ENCODE measurements at places on chromosomes 6 and 20. TPM values are rescaled to one million over a fixed set of nuclear protein-coding genes. Genes with fewer than 3 reads are reported as not detected.

Gene PNPLA1
- total RNA-seq: not detected

DNA sequence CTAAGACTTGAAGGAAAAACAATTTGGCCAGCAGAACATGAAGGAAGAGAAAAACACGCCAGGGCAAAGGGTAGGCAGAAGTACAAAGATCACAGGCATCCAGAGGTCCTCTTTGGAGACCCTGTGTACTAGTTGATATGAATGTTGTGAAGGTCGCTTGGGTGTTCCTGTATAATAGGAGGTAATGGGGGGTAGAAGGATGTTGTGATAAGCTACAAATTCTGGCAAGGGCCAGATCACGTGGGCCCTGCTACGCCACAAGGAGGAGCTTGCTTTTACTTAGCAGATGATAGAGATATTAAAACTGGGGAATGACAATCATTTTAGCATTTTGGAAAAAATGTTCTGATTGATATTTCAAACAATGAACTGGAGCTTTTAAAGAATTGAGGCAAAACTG, 878 bp upstream of the HLA-DMA start:
- no peak for DNase-seq

DNA sequence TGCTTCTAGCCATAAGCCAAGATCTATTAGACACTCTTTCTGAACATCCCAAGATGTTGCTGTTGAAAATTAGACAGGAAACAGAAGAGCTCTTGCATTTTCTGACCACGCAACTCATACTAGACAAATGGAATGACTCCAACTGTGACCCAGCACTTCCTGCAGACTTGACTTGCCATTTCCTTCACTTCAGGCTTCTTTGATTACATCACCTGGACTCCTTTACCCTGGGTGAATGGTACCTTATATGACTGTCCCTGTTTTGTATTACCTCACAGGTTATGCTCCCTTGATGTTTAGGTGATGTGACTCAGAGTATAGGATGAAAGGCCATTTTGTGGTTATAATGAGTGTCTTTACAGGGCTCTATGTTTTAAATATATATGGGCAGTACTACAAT, 236.1 kb downstream of the BMP2 start:
- DNase-seq: no peak

DNA sequence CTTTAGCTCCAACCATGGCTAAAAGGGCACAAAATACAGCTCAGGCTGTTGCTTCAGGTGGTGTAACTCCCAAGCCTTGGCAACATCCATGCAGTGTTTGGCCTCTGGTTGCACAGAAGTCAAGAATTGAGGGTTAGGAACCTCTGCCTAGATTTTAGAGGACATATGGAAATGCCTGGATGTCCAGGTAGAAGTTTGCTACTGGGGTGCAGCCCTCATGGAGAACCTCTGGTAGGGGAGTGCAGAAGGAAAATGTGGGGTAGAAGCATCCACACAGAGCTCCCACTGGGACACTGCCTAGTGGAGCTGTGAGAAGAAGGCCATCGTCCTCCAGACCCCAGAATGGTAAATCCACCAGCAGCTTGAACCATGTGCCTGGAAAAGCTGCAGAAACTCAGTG, 1453.8 kb upstream of the EYS start:
- DNase-seq: no peak

- no peak for DNase-seq
Measured at GRCh38 chr20:59937150-59937549, 3.0 kb downstream of the PPP1R3D start.

DNA sequence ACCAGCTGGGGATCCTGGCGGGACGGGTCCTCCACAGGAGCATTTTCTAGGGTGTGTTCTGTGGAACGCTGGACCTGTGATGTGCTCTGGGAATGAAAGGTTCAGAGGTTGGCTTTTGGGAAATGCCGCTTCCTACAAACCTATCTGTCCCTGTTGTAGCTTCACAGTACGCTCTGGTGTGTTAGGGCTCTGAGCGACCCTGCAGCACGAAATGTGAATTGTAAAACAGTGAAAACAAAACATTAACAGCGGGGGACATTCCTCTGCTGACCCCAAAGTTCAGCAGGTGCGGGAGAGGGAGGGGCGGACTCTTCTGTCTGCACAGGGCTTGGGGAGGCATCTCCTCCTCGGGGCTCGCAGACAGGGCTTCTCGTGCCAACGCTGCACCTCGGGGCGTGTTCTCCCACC, 155.9 kb downstream of the NRN1 start:
- no peak for DNase-seq

GRCh38 chr6:81864124-81864523, 111.6 kb upstream of the TENT5A start:
- no peak for DNase-seq

DNA sequence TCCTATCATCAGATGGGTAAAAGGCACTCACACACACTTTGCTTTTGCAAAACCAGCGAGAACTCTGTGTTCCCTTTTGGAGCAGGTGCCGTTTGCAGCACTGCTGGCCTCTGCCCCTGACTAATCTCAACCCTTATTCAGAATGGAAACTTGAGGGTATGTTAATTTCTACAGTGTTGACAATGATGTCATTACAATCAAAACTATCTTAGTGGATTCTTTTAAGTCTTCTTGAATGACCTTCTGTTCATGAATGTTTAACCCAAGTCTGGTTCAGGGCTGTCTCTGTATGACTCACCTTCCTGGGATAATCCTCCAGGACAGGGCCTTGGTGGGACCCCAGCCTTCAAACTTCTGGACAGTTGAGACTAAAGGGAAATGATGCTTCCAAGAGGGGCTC, 197.9 kb downstream of the CDH4 start:
- DNase-seq: no peak

GRCh38 chr20:61520076-61520892, 268.2 kb downstream of the CDH4 start:
- no peak for DNase-seq
